Fibroblast of skin of left biceps (primary cell): ENCODE measurements at places on chromosomes 6 and 20.

- DNase-seq: no peak
These were observed 60.7 kb downstream of the VAPB start for GRCh38 chr20:58449681-58450221.

DNA sequence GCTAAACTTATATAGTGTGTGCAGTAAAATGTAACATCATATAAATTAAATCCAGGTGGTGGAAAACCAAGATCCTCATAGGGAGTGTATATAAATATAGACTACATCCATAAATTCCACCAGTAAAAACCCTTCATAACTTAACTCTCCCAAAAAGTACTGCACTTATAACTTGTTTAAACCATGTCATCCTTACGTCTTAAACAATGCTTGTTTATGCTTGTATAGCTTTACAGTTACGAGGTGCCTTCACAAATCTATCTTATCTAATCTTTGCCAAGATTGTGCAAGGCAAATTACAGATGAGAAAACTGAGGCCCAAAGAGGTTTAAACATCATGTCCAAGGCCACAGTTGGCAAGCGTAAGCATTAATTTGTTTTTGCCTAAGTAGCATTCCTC lies 71.3 kb downstream of the BCAS1 start:
- DNase-seq: peak; percentile 30

DNA sequence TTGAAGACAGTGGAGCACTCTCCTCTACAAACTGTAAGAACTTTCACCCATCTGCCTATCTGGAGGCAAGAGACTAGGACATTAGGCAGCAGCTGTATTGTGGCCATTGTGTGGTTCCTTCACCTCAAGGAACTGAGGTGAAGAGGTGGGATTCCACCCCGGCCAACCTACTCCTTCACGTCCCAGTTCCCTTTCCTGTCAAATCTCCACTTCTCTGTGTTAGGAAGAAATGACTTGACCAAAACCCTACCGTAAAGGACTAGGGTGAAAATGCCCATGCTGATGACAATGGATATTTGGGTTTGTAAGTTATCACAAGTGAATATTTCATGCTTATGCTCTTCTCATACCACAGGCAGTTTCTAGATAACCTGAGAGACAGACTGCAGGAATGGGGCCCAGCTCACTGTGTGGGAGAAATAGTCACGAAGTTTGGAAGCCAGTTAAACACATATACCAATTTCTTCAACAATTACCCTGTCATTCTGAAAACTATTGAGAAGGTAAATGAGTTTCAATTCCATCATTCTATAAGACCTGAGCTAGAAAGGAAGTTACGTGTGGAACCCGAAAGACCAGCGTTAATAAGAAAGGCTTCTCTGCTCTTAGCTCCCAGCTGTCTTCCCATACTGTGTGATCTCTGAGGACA lies 86.6 kb downstream of the ECT2L start:
- no peak for DNase-seq

DNA sequence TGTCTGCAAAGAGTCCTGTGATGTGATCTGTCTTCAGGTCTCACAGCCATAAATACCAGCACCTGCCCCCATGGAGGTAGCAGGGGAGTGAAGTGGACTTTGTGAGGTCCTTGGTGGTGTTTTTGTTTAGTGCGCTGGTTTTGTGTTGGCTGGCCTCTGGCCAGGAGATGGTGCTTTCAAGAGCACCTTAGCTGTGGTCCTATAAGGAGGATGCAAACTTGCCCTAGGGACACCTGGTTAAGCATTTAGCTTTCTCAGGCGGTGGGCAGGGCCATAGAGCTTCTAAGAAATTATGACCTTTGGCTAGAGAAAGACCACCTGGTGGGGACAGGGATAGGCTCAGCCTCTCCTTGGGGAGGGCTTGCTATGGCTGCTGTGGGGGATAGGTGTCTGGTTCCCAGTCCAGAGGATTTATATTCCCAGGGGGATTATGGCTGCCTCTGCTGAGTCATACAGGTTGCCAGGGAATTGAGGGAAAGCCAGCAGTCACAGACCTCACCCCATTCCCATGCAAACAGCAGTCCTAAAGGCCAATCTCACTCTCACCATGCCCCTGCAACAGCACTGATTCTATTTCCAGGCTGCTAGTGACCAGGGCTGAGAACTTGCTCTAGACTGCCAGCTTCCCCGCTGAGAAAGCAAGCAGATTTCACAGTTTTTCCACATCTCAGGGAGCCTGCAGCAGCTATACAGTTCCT lies 259.3 kb downstream of the TFAP2B start:
- DNase-seq: no peak

DNA sequence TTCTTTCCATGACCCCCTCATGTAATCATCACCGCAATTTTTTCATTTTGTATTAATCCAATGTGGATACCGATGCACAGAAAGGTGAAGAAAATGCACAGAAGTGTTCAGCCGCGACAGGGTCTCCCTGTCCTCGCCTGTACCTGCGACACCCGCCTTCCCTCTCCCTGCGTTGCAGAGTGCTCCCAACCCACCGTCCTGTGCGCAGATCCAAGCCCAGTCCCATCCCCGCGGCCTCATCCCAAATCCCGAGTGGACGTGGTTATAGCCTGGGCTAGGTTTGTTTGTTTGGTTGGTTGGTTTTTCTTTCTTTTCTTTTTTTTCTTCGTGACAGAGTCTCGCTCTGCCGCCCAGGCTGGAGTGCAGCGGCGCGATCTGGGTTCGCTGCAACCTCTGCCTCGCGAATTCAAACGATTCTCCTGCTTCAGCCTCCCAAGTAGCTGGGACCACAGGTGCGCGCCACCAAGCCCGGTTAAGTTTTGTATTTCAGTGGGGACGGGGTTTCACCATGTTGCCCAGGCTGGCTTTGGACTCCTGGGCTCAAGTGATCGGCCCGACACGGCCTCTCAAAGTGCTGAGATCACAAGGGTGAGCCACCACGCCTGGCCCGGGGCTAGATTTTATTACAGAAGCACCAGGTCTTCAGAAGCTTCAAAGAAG lies 536 bp upstream of the RAET1G start:
- no peak for DNase-seq

GRCh38 chr6:148530394-148530953 lies 187.8 kb downstream of the SASH1 start:
- no peak for DNase-seq

- peak; percentile 9 for DNase-seq
These were observed 102.8 kb downstream of the DACT2 start for GRCh38 chr6:168216751-168217191.

DNA sequence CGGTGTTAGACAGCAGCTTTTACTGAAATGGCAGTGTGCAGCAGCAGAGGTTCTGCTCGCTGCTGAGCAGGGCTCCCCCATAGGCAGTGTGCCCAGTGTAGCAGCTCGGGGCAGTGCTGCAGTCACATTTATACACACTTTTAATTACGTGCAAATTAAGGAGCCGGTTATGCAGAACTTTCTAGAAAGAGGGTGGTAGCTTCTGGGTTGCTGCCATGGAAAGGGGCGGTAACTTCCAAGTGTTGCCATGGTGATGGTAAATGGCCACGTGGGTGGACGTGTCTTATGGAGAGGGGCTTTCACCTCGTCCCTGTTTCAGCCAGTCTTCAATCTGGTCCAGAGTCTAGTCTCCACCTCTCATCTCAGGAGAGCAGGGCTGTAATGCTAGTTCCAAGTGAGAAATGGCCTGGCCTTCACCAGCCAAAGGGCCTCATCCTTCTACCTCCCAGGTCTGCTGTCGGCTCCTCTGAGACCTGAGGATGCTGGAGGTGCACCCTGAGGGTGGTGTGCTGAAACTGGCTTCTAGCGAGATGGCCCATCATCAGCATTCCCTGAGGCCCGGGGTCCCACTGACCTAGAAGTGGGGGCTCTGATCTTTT lies 180.5 kb upstream of the PMEPA1 start:
- DNase-seq: no peak

GRCh38 chr6:109393886-109394281 lies 11.6 kb upstream of the CD164 start:
- DNase-seq: no peak

GRCh38 chr6:41672816-41673703 lies 34.8 kb downstream of the MDFI start:
- no peak for DNase-seq

- no peak for DNase-seq
These were observed 11.3 kb downstream of the GRIK2 start for GRCh38 chr6:101404775-101405174.

- DNase-seq: no peak
These were observed 516 bp downstream of the TCP11 start for GRCh38 chr6:35140639-35141006.

DNA sequence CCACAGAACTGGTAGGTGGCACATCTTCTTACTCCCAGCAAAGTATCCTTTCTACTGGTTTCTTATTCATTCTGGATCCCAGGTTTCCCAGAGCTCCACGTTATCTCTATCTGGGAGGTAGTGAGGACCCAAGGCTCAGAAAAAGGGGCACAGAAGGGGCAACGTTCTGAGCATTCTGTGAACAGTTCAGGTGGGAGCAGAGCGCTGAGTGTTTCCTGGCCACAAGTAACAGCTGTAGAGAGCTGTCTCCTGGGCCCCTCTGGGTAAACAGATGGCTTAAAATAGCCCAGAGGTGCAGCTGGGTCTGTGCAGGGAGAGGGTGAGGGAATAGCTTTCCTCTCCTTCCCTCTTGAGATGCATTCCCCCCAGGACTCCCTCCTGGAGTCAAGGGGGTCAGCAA lies 2.1 kb downstream of the APOBEC2 start:
- DNase-seq: no peak

GRCh38 chr6:138115877-138116660 lies 8.8 kb upstream of the PERP start:
- DNase-seq: peak; percentile 24

DNA sequence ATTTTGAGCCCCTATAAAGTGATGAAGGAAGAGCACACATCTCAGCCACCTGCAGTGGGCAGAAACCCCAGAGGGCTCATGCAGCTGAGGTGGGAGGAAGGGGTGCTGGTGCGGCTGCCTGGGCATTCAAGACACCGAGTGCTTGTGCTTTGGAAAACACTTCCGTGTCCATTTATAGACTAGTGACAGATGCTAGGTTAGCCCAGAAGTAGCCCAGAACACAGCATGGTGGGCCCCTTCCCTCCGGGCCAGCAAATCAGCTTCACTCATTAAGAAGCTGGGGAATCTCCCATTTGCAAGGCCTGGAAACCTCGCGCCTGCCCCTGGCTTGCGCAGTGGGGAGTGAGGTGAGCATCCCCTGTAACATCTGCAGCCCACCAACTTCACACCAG lies 12.9 kb downstream of the BEND3 start:
- no peak for DNase-seq

DNA sequence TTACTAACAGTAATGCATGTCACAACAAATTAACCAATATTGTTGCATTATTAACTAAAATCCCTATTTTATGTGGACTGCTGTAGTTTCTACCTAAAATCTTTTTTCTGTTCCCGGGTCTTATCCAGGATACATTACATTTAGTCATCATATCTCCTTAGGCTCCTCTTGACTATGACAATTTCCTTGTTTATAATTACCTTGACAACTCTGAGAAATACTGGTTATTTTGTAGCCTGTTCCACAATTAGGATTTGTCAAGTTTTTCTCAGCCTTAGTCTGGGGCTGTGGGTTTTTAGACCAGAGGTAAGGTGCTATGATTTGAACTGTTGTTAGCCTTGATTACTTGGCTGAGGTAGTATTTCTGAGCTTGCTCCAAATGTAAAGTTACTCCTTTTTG lies 3.7 kb downstream of the FBXO5 start:
- DNase-seq: no peak

DNA sequence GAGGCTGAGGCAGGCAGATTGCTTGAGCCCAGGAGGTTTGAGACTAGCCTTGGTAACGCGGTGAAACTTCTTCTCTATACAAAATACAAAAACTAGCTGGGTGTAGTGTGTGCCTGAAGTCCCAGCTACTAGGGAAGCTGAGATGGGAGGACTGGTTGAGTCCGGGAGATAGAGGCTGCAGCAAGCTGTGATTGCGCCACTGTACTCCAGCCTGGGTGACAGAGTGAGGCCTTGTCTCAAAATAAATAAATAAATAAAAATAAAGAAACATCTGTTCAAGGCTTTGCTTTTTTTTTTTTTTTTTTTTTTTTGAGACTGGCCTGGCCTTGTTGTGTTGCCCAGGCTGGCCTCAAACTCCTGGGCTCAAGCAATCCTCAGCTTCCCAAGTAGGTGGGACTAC lies 23.7 kb upstream of the SLC23A2 start:
- DNase-seq: no peak
